ENCODE measurements at places on chromosomes 16 and 17.

DNA sequence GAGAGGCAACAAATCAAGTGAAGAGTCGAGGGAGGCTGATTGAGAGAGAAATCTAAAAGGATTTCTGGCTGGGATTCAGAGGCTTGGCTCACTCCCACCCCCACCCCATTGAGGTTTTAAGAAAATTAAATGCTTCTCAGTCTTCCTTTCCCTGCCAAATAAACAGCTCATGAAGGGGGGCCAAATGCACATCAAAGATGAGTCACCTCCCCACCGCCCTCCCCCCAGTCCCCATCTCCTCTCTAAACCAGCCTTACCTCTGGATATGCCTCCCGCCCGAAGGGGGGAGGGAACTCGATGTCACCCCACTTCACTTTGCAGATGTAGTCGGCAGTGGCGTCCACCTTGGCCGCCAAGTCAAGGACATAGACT, 11.6 kb downstream of the ACLY start:
- peak; percentile 63 for DNase-seq

DNA sequence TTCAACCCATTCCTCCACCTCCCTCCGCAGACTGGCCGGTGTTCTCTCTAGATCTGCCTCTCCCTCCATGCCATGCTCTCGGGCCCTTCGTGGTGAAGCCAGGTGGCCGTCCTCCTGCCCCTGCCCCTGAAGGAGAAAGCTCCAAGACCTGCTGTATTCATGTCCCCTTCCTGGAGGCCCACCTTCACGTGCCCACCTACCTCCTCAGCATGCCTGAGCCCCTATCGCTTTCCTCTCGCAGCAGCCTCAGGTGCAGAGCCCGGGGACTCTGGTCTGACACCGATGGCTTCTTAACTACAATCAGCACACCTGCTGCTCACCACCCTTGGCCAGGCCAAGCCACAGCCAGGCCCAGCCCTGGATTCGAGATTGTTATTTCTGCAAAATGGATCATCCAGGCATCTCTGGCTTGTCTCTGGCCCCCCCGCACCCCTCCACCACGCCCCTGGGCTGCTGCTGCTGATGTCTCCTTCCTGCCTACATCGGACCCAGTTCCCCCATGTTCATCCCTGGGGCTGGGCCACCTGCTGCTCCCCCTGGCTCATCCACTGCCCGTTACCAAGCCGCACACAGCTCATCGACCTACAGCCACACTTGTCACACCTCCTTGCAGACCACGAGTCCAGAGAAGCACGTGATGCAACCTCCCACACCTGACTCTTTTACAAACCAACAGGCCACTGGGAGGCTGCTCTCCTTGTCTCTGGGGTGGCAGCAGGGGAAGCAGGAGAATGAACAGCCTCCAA, 32.5 kb upstream of the TNFRSF13B start:
- DNase-seq, result no peak

GRCh38 chr17:68463211-68464019, 6.1 kb upstream of the WIPI1 start:
- DNase-seq, result no peak

DNA sequence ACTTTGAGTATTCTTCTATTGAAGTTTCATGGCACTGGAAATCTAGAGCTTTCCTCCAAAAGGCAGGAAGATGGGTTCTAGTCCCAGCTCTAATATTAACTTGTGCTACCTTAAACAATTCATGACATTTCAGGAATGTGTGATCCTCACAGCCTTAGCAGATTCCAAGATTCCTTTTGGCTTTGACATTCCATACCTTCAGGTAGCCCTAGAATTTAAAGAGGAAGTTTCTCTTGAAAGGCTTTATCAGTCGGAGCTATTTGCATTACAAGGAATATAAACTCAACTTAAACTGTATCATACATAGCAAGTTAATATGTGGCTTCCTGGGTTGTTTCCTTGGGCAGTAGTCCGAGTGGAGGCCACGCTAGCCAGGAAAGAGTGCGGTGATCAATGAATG, 330.0 kb downstream of the SHISA9 start:
- DNase-seq, result no peak

DNA sequence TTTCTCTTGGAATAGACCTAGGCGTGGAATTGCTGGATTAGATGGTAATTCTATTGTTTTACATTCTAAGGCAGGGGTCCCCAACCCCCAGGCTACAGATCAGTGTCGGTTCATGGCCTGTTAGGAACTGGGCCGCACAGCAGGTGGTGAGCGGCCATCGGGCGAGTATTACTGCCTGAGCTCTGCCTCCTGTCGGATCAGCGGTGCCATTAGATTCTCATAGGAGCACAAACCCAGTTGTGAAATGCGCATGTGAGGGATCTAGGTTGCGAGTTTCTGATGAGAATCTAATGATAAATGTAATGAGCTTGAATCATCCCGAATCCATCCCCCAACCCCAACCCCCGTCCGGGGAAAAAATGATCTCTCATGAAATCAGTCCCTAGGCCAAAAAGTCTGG, 23.0 kb downstream of the NLRC5 start:
- no peak for DNase-seq

- DNase-seq, result peak; percentile 69
These were observed 572 bp downstream of the MPG start for GRCh38 chr16:78444-79150.

GRCh38 chr17:78974635-78975591, 4.8 kb downstream of the LGALS3BP start:
- peak; percentile 86 for DNase-seq

DNA sequence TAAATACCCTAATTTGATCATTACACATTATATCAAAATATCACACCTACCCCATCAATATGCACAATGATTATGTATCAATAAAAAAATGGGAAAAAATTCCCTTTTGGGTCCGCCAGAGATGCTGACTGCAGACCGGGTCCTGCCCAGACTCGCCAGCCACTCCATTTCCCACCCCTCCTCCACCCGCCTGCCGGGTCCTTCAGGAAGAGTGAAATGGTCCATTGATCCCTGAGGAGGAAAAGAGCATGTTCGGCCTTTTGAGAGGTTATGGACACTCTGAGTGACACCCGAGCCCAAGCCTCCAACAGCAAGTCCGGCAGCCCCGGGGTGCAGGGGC, 123.9 kb upstream of the ZFHX3 start:
- DNase-seq, result no peak

DNA sequence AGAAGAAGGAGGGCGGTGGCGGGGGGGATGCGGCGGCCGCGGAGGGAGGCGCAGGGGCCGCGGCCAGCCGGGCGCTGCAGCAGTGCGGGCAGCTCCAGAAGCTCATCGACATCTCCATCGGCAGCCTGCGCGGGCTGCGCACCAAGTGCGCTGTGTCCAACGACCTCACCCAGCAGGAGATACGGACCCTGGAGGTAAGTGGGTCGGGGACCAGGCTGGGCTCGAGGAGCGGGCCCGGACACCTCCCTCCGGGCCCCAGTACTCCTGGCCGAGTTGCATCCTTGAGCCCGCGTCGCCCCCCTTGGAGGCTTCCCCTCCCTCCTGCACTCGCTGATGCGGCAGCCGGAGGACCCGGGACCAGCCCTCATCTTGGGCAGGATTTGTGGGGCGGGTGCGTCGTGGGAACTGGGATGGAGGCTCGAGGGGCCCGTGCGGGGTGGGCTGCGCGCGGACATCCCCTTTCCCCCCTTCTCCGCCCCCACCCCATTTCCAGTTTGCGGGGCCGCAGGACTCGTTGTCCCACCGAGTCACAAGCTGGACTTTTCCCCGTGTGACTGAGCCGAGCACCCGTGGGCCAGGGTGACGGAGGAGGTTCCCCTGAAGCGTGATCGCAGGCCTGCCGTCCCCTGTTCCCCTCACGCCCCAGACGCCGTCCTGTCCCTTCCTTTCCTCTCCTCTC, 572 bp downstream of the KSR1 start:
- no peak for DNase-seq

DNA sequence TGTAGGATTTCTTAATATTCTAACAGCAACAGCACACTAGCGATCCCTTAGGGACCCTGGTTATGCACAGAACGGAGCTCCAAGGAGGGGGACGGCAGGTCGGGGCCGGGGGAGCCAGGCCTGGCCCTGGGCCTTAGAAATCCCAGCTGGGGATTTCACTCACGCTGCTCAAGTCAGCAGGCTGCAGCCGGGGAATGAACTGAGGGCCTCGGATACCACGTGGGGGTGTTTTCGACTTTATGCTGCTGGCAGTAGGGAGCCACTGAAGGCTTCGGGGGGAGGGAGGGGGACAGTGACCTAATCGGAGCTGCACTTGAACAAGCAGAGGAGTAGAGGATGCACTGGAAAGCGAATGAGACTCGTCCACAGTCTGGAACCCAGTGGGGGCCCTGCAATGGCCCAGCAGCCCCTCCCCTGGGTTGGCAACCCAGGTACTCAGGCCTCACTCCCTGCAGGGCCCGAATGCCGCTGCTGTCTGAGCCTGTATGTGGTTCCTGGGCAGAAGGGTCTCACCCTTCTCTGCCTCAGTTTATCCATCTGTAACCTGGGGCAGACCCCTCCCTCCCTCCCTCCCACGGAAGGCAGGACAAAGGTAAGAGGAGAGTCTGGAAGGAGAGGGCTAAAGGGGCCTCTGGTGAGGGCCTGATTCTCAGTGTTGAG, 53.7 kb downstream of the RPH3AL start:
- no peak for DNase-seq

DNA sequence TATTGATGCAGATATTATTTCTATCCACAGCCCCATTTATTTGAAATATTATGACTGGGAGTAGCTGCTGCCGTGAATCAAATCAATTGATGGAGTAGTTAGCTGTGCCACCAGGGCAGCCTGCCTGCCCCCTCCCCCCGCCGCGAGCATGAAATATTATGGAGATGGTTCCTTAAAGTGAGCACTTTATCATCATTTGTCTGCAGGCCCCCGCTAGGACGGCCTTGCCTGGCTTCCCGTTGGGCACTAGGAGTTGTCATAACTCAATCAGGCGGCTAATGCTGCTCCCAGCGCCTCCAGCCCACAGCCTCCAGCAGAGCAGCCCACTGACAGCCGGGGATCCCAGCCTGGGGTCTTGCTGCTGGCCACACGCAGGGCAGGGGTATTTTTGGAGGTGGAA, 173.9 kb downstream of the SALL1 start:
- no peak for DNase-seq

GRCh38 chr17:50262001-50262794, 12.1 kb upstream of the TMEM92 start:
- DNase-seq, result peak; percentile 14

DNA sequence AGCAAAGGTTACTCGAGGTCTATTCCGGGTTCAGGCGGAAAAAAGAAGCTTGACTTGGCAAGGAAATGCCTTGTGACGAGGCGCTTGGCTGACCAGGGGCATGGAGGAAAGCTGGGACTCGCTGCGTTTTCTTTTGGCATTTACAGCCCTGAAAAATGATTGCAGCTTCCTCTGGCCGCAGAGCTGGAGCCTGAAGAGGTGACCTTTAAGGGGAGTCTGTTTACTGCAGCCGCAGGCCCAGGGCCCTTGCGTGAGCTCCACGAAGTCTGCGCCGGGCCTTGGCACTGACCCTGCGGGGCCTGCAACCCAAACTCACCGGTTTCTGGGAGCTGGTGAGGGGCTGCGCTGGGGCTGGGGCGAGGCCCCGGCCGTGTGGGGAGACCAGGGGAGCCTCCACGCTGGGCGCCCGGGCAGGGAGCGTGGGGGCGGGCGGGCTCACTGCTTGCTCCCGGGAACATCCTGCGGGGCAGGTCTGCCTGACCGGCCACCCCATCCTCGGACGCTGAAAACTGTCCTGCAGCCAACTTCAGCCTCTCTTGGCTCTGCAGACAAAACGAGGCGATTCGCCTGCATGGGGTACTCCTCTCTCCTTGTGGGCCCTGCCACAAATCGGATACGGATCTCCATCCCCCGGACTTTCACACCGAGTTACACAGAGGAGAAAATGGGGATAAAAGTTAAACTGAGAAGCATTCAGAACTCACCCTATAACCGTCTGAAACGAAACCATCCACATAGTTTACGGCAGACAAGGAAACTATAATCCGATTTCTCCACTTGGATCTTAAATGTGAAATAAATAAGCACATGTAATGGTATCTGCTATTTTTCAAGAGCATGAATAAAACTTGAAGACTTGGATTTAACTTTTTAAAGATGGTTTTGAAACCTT, 206.3 kb upstream of the FOXF1 start:
- DNase-seq, result no peak

DNA sequence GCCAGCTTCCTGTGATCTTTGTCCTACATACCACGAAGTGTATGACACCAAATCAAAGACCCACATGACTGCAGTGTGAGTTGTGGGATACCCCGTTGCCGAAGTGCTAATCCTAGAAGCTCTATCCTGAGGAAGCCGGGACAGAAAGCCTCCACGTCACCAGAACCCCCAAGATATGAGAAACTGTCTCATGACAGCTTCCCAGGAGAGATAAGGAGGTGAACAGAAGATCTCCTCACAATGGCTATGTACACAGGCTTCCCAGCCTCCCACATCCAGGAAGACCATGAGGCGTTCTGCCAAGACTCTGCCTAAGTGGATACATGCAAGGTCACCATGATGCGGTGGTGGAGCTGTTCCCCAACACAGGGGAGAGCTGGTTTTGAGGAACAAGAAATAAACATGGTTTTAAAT, 37.1 kb downstream of the TRIM25 start:
- no peak for DNase-seq

GRCh38 chr17:7266784-7267183, 4.5 kb upstream of the CLDN7 start:
- no peak for DNase-seq

GRCh38 chr16:56478281-56479049, 27.1 kb downstream of the OGFOD1 start:
- DNase-seq, result no peak

- DNase-seq, result peak; percentile 85
These were observed 12.4 kb downstream of the SGCA start for GRCh38 chr17:50177983-50178834.

DNA sequence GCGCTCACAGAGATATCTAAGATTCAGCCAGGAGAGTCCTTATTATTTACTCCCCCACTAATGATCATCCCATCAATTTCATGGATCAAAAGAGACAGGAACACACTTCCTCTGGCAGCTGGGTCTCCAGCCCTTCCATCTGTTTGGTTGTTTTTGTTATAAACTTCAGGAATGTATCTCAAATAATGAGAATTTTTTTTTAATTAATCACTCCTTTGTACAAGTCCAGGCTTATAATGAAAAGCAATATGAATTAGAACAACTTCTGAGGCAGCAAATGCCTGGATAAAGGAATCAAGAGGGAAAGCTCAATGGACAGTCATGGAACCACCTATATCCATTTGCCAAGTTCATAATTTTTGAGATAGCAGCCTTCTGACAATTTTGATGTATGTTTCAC, 73.4 kb downstream of the HS3ST3B1 start:
- no peak for DNase-seq

DNA sequence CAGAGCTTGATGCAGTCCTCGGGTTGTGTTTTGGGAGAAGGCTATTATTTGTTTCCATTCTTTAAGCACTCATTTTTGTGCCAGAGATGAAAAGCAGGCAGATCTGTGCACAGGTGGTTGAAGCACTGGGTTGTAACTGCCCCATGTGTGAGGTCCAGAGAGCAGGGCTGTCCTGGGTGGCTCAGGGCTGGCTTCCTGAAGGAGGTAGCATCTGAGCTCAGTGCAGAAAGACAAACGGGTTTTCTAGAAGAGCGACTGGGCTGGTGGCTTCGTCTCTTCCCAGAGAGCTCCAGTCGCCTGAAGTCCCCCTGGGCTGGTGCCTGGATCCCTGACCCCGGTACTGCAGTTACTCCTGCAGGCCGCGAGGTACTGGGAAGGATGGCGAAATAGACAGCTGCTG, 274.0 kb downstream of the SNX29 start:
- DNase-seq, result no peak

- DNase-seq, result no peak
These were observed 164.8 kb downstream of the HAPSTR1 start for GRCh38 chr16:9256196-9256595.
